ENCODE measurements at places on chromosomes 12 and 14.

DNA sequence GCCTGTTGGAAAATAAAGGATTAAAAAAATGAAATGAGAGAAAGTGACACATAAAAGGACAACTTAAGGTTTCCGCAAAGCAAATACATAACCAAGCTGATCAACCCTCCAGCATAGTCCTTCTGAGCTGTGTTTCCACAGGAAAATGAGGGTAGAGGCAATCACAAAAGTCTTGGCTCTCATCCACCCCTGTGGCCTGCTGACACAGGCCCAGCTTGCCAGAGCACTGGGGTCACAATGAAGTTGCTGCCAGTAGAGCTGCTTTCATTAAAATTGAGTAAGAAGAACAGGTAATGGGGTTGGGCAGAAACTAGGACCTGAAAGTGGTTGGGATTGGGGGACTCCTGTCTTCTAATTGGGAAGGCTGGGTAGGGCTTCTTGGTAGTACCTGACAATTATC lies 65.9 kb downstream of the RERG start:
- no peak for DNase-seq

GRCh38 chr14:51750542-51750941 lies 98.8 kb downstream of the FRMD6 start:
- DNase-seq: no peak

DNA sequence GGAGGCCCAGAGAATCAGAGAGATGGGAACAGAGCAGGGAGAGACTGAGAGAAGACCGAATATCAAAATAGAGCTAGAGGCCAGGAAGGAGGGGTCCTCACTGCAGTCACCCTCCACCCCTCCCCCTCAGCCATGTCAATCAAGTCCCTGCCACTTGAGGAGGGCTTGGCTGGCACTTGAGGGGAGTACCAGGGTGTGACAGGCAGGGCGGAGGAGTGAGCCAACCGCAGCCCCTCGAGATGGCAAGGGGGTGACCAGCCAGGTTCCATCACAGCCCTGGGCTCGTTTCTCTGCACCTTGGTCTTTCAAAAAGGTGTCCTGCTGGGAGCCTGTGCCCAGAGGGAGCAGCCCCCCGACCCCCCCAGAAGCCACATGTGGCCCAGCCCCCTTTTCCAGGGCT lies 4.2 kb downstream of the AQP5 start:
- DNase-seq: no peak

DNA sequence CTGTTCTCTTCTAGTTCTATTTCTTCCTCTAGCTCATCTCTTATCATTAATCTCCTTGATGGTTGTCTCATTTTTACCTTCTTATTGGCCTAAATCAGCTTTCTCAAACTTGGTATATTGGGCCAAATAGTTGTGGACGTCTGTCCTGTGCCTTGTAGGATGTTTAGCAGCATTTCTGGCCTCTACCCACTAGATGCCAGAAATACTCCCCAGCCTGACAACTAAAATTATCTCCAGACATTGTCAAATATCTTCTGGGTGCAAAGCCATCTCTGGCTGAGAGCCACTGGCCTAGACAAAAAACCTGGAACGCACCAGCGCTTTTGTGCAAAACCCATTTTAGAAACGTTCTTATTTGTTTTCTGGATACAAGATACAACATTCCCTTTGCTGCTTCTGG lies 38.8 kb upstream of the LRRC10 start:
- no peak for DNase-seq

DNA sequence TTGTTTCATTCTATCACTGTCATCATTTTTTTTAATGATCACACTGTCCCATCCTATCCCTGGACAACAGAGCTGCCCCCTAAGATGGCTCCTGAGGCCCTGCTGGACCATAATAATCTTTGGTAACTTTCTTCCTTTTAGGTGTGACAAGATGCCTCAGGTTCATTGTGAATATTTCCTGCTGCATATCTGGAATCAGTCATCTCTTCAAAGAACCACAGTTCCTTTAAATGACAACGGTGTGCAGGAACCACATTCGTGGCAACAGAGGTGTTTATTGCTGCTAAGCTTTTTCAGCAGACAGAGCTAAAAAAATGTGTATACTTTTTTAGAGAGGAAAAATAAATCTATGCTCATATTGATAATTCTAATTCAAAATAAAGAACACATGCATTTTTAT lies 312.9 kb downstream of the MED13L start:
- DNase-seq: no peak

All from CD4-positive, alpha-beta T cell treated with Interleukin-10 for 1 hour (primary cell).